ENCODE measurements at places on chromosomes 13 and 19.
A peak's percentile ranks its signal among the peaks of the same experiment; 100 is the strongest.

DNA sequence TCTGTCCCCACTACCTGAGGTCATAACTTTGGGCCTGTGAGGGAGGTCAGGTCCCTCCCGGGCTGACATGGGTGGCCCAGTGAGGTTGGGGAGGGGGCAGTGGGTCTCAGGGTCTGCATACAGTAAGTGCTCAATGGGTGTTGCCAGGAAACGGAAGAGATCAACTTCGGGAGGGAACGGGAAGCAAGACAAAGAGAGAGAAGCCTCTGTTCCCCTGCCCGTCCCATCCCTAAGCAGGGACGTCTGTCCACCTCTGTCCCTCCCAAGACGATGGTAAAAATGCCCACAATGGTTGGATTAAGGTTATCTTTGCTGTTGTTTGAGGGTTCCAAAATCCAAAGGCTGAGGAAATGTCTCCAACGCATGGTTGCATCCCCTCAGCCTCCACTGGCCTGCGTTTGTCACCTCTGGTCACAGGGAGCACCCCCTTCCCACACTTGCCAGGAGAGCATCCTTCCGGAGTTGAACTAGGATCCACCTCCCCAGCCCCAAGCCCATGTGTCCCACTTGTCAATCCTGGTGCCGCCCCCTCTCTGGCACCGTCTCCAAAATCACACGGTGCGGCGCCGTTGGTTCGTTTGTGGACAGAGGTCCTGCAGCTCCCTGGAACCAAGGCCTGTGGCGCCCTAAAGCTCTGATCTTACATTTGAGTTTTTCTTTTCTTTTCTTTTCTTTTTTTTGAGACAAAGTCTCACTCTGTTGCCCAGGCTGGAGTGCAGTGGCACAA lies 774 bp upstream of the HOMER3 start:
- DNase-seq = no peak

DNA sequence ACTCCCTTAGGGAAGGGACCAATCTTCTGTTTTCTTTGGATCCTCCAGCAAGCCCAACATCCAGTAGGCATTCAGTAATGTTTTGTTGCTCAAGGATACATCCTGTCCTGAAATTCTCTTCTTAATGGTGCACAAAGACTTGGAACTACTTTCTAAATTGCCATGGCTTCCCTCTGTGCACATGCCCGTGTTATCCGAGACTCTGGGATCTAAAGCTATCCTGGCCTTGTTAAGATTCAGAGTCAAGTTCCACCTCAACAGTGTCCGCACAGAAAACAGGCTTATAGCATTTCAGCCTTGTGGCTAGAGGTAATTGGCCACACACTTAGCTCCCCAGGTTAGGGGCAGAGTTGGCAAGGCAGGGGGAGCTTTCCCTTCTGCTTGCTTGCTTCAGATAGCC lies 71.8 kb downstream of the CBY2 start:
- DNase-seq = no peak

DNA sequence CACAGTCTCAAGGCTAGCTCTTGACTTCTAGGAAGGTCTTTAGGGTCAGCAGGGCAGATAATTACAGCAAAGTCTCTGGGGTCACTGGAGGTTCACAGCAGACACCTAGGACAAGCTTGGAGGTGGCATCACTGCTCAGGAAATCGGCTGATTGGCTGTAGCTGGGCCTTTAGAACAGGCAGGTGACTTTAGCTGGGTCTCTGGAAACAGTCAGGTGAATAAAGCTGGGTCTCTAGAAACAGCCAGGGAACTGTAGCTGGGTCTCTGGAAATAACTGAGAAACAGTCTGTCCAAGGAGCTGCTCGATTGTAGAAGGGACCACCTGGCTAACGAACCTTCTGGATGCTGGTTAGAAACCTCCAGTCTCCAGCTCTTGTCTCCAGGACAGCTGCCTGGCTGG lies 10.0 kb downstream of the LAIR1 start:
- DNase-seq = no peak

- DNase-seq = no peak
These were observed 5.8 kb downstream of the RASIP1 start for GRCh38 chr19:48734625-48735024.

GRCh38 chr19:658916-659839 lies 3.8 kb downstream of the RNF126 start:
- peak; percentile 47 for DNase-seq

- DNase-seq = no peak
These were observed 825.2 kb downstream of the SLITRK1 start for GRCh38 chr13:83057119-83057518.
